CD4-positive, CD25-positive, alpha-beta regulatory T cell (primary cell): ENCODE measurements at places on chromosomes 4 and X. TPM values are rescaled to one million over a fixed set of nuclear protein-coding genes. Genes with fewer than 3 reads are reported as not detected.

PDE5A gene
- 4.9 TPM for total RNA-seq

NOX1 gene
- not detected for total RNA-seq

TMPRSS11F gene
- total RNA-seq, result not detected

CFAP47 gene
- total RNA-seq, result not detected

HELT gene
- total RNA-seq, result not detected

DCAF12L2 gene
- not detected for total RNA-seq

TLR6 gene
- total RNA-seq, result 2.2 TPM

- DNase-seq, result no peak
Observed at GRCh38 chrX:19886375-19886774, 1.0 kb downstream of the SH3KBP1 start.

- no peak for DNase-seq
Observed at GRCh38 chrX:84240848-84241565, 53.0 kb upstream of the RPS6KA6 start.

DNA sequence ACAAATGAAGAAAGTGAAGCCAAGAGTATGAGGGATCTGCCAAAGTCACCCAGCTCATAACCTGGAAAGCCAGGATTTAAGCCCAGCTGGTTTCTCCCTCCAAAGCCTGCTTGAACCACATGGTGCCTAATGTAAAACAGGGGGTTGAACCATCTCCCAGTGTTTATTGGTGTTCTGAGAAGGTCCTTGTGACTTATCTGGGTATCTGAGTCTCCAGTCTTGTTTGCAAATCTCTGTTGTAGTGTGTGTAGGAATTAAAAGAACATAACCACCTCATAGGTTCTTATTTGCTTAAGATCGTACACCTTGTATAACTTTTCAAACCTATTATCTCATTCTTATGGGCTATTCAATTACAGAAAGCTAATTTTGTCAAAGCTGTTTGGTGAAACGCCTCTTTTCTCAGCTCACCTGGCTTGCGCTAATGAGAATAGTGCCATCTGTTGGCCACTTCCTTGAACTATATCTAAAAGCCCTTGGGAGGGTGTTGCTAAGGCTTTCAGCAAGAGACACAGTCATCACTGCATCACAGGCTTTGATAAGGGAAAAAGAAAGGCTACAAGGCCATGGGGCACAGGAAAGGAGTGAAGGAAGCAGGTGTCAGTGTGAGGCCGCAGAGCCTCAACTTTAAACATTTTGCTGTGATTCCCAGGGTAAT, 34.0 kb downstream of the ETDB start:
- peak; percentile 68 for DNase-seq

DNA sequence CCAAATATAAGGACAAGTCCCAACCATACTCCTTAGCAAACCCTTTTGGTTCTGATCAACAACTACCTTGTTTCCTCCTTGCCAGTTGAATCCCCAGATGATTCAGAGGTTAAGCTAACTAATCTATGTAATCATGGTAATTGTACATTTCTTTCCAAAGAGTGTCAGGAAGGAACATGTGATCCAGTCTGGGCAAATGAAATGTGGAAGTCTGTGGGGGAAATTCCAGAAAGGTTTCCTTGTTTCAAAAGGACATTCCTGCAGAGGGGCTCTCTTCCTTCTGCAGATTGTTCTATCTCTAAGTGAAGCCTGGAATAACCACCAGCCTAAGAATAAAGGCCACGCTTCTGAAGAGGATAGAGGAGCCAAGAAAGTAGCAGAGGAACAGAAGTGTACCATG, 7.0 kb downstream of the PRSS12 start:
- DNase-seq, result no peak

DNA sequence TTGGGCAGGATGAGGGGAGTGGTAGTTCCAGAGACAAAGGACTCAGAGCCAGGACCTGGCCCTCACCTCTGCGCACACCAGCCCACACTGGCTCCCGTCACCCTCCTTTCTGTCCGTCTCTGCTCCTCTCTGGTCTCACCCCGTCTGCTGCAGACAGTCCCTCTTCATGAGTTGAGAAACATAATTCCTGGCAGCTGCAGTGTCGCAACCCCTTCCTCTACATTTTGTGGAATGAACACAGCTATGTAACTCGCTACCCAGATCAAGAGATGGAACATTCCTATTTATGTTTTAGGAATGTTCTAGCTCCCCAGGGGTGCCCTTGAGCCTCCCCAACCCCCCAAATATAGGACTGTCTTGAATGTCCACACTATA, 59.3 kb downstream of the SHROOM2 start:
- no peak for DNase-seq

DNA sequence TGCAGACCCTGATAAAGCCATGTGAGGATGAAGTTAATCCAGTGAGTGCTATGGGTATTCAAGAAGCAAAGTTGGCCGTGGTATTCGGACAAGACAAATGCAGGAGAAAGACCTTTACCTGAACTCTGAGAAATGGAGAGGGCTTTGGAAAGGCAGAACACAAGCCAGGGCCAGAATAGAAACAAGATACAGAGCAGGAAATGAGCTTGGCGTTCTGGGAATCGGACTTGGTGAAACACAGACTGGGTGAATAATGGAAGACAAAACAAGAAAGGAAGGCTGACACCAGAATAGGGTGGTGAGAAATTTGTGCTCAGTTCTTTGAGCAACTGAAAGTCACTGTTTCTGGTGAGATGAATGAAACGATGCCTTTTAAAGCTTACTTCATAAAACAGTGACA, 83.3 kb downstream of the VEGFC start:
- no peak for DNase-seq

DNA sequence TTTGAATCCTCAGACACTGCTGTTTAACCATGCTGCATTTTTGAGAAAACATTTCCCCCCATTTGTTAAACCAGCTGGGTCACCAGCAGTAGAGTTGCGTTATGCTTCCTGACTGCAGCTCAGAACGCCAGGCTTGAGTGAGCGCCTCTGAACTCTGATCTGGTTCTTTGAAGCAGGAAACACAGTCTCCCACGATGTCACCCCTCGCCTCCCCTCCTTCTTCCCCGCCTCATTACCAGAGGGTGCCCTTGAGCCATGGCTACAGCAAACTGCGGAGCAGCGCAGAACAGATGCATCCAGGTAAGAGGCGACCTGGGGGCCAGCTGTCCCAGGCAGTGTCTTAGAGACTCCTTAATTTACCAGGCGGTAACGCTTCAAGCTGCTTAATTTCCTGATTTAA, 78.4 kb downstream of the REPS2 start:
- DNase-seq, result no peak

DNA sequence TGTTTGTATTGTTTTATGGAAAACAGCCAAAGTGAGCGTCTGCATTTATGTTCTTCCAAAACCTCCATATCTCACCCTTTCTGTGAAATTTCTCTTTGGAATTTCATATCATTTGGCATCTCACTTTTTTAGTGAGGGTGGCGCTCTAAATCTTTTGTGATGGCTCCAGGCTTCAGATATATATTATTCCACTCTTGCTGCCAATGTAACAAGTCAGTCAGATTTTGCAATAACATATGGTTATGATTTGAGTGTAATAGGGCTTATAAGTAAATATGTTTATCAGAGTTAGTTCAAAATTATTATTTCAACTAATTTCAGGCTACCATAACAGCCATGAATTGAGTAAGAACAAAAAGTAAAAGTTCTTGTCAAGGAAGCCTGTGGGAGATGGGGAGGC, 314.7 kb downstream of the PDGFC start:
- no peak for DNase-seq

DNA sequence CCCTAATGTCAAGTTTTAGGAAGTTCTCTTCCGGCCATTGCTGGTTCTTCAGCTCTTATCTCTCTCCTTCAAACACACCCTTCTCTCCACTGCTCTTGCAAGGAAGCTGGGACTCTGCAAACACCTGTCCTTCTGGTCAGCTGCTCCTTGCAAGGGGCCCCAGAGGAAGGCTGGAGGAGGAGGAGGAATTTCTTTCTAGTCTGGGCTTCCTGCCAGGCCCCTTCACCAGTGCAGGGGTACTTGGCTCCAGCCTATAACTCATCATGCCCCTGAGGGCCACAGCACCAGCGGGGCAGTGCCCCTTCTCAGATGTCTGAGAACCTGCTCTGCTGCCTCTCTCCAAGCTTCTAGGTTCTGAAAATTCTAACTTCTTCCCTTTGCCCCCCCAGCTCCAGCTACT, 46.7 kb downstream of the REELD1 start:
- no peak for DNase-seq

DNA sequence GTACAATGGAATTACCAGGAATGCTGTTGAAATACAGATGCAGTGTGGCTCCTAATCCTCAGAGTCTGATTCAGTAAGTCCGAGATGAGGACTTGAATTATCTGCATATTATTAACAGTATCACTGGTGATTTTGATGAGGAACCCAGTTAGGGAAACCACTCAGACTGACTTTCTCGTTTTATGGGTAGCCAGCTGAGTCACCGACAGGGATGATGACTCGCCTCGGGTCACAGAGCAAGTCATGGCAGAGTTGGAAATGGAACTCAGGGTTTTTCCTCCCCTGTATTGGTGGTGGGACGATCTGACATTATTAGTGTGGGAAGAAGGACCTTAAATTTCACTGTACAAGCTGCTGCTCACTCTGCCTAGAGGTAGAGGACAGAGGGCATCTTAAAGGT, 51.3 kb downstream of the RTL9 start:
- DNase-seq, result no peak

GRCh38 chrX:1491851-1492349, 39.2 kb upstream of the ASMTL start:
- DNase-seq, result no peak

- DNase-seq, result no peak
Observed at GRCh38 chrX:107480272-107480671, 30.8 kb downstream of the FRMPD3 start.

GRCh38 chrX:96376266-96376665, 308.4 kb upstream of the DIAPH2 start:
- DNase-seq, result no peak

- no peak for DNase-seq
Observed at GRCh38 chrX:30572004-30572403, 5.6 kb downstream of the TASL start.
